ENCODE measurements at places on chromosomes 12 and 14.

GRCh38 chr12:51008329-51009055 is 17.7 kb downstream of the SLC11A2 start:
- DNase-seq, result no peak

GRCh38 chr14:86020841-86021240 is 490.9 kb downstream of the FLRT2 start:
- DNase-seq, result no peak

- DNase-seq, result no peak
Observed at GRCh38 chr14:76267322-76268046, 108.5 kb upstream of the ESRRB start.

DNA sequence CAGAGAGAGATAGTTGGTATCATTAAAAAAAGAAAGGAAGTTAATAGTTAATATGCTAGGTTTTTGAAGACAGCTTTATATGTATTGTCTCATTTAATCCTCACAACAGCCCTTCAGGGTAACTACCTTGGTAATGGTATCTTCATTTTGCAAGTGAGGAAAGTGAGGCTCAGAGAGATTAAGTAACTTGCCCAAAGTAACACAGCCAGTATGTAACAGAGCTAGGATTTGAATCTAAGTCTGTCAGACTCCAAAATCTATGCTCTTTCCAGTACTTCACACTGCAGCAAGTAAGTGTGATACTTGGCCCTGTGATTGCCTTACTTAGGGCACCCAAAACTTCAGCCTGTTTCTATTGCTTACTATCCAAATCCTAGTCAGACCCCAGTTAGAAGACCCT is 7.0 kb downstream of the SRP54 start:
- DNase-seq, result no peak

- DNase-seq, result no peak
Observed at GRCh38 chr12:128445415-128446127, 178.6 kb downstream of the TMEM132C start.

GRCh38 chr14:101948666-101949216 is 15.6 kb upstream of the DYNC1H1 start:
- DNase-seq, result no peak

- no peak for DNase-seq
Observed at GRCh38 chr12:109760930-109761921, 47.6 kb downstream of the FAM222A start.

DNA sequence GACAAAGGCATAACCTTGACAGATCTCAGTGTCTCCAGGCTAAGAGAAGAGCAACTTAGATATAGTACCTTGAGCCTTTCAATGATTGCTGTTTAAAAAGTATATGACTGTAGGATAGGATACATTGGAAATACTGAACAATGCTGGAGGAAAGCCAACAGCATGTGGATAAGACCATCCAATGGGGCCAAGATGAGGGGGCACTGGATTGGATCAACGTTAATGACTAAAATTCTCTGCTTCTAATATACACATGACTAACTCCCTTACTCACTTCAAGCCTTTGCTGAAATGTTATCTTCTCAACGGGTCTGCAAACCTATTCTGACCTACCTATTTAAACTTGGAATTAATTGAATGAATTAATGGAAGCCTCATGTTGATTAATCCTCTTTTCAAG is 354.9 kb downstream of the RAD51B start:
- DNase-seq, result no peak

GRCh38 chr12:69342421-69342820 is 5.8 kb upstream of the LYZ start:
- DNase-seq, result no peak

GRCh38 chr14:81886588-81886987 is 352.9 kb upstream of the SEL1L start:
- DNase-seq, result no peak
